Activated CD4-positive, CD25-positive, alpha-beta regulatory T cell treated with anti-CD3 and anti-CD28 coated beads, Interleukin-2, amount 50 U/mL, for 16 hours (primary cell): ENCODE measurements at places on chromosomes 16 and 17.

- DNase-seq = no peak
Observed at GRCh38 chr17:77824780-77825280, 133.7 kb upstream of the TNRC6C start.

GRCh38 chr17:57586196-57586740 lies 158.8 kb downstream of the CCDC182 start:
- no peak for DNase-seq

- DNase-seq = peak; percentile 58
Observed at GRCh38 chr17:73311781-73312641, at the start of gene CDC42EP4. CDC42EP4 (minus strand) TSS chr17:73312001; CDS start chr17:73286500, 25,501 bp downstream.

GRCh38 chr16:76976101-76976500 lies 214.9 kb upstream of the MON1B start:
- DNase-seq = no peak

DNA sequence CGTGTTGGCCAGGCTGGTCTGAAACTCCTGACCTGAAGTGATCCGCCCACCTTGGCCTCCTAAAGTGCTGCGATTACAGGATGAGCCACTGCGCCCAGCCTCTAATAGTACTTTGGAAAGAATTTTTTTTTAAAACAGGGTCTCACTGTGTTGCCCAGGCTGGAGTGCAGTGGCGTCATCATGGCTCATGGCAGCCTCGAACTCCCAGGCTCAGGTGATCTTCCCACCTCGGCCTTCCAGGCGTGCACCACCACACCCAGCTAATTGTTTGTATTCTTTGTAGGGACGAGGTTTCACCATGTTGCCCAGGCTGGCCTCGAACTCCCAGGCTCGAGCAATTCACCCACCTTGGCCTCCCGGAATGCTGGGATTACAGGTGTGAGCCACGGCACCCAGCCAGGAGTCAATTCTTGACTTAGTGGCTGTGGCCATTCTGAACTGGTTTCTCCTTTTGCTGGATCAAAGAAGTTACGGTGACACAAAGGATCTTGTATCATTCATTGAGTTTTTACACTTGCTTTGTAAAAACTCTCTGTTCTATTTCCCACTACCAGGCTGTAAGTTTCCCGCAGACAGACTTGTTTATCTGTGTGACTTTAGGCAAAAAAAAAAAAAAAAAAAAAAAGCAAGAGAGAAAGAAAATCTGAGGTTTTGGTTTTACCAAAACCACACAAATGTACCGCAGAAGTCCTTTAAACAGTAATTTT lies 12.7 kb upstream of the COTL1 start:
- no peak for DNase-seq

GRCh38 chr17:35819455-35819854 lies 10.2 kb downstream of the TAF15 start:
- no peak for DNase-seq

DNA sequence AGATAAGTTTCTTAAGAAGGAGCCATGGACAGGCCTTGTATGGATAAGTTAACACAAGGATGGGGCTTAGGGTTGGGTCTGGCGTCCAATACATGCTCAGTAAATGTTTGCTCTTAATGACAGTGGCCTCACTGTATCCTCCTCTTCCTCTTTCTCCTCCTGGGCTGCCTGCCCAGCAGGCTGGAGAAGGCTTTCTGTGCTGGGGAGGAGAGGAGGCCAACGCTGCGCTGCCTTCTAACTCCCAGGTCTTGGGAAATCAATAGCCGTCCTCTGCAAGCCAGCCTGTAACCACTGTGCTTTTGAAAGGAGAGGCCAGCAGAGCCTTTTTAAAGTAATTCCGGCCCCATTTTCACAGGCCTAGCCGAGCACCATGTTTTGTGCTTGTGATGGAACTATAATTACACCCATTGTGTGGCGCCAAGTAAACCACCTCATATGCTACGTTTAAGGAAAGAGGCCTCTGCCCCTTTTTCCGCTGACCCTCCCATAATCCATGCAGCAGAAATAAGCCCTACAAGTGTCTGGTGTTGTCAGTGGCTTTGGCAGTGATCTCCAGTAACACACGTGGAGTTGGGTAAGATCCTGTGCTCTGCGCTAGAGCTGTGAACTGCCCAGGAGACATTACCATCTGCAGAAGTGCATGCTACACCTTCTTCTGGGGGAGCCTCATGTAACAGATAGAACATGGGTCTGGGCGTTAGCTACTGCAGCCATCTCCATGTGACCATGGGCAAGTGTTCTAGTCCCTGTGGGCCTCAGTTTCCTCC lies 368.2 kb downstream of the SNX29 start:
- no peak for DNase-seq

GRCh38 chr16:28168991-28169554 lies 42.7 kb downstream of the XPO6 start:
- peak; percentile 11 for DNase-seq

DNA sequence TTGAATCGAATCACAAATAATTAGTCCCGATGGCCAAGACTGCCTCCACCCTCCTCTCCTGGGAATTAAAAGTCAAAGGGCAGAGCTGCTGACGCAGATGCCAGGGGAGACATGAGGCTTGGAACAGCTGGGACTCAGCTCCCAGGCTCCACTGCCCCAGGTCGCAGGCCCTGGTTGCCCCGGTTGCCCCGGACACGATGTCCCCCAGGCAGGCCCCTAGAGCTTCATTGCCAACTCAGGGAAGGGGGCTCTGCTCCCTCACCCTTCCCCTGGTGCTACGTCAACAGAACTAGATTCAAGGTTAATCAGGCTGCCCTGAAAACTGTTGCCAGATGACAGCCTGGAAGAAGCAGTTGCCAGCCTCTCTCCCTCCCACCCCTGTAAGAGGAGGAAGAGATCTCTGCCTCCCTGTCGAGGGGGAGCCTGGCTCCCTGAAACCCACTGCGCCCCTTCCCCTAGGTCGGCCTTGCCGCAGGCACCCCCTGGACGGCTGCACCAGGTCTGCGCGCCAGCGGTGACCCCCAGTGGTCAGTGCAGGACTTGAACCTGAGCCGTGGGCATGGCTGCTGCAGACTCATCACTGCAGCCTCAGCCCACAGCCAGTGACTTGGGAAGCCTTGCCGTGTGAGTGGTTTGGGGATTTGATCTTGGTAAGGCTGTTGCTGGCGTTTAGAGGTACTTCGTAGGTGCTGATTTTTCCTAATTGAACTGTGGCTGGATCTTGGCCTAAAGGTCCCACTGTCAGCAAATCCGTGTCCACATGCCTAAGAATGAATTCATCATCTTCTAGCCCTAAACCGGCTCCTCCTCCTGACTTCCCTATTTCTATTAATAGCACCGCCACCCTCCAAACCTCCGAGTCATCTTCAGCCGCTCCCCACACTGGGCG lies 84.1 kb upstream of the TOB1 start:
- DNase-seq = no peak
